ENCODE measurements at places on chromosomes 4 and X.

- no peak for DNase-seq
Observed at GRCh38 chr4:3269991-3270611, 21.1 kb downstream of the MSANTD1 start.

DNA sequence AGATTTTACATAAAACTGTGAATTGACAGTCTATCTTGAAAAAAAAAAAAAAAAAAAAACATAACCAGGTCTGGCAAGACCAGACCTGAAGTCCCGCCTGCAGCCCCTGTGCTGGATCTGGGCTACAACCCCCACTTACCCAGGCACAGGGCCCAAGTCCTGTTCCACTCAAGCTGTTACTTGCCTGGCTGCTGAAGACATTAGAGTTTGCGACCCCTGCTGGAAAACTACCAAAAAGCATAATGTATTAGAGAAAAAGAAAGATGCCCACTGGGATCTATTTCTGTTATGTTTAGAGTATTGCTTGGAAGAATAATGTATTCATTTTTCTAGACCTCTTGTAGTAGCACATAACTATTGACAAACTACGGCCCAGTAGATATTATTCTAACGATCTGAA lies 4.7 kb downstream of the HS3ST1 start:
- DNase-seq: peak; percentile 40

GRCh38 chrX:38599796-38600755 lies 38.7 kb downstream of the TSPAN7 start:
- DNase-seq: no peak

DNA sequence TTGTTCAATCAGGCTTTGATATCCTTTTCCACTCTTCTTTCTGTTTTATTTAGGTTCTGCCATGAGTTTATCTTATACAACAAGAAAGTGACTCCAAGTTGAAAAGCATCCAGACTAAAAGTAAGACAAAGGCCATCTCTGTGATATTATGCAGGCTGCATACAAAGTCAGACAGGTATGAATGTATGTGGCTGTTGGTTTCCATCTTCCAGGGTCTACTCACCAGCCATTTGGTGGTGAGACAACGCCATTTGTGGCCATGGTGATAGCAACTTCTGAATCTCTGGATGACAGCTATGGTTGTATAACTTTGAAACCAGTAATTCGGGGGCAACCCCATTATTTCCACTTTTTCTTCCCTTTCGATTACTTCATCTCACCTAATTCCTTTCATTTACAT lies 17.2 kb upstream of the MSL3 start:
- DNase-seq: no peak

- no peak for DNase-seq
Observed at GRCh38 chr4:152348670-152349069, 187.2 kb downstream of the FBXW7 start.

- no peak for DNase-seq
Observed at GRCh38 chr4:36267486-36268268, 13.7 kb upstream of the DTHD1 start.

DNA sequence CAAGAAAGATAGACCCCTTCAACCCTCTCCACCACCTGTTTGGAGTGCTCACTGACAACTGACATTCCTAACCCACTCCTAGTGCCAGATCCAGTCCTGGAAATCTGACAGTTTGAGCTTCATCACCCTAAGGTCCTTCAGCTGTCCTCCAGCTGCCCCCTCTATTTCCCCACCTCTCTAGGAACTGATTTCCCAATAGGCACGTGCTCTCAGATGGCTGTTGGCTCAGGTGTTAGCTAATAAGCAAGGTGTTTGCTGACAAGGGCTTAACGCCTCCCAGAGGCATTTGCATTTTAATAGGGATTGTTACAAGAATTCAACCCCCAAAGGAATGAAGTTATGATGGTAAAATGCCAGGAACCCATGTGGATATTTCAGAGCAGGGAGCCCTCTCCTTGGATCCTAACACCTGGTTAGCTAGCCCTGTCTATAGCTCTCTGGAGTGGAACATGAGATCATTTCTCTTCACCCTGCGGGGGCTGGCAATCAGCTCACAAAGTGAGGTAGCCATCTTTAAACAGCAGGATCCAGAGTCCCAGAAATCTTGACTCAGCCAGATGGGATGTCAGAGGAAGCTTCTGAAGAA lies 348.5 kb upstream of the SFRP2 start:
- DNase-seq: no peak

GRCh38 chr4:125650557-125650956 lies 335.8 kb downstream of the FAT4 start:
- peak; percentile 9 for DNase-seq

All from kidney tubule cell (primary cell).